ENCODE measurements at places on chromosomes 13 and 19.

DNA sequence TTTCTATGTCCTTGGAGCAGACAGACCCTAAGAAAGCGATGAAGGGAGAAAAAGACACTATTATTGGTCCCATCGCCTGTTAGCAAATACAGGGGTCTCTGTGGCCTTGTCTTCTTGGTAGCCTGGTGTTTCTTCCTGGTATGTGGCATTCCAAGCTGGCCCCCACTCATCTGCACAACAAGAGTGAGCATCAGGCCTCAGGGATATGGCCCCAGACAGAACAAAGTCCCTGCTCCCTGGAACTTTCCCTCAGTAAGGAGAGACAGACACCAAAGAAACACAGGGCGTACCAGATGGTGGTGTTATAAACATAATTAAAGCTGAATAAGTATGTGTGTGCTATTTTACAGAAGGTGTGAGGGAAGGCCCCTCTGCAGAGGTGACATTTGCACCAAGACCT lies 48.2 kb upstream of the KPNA3 start:
- no peak for DNase-seq

- peak; percentile 11 for DNase-seq
These were observed 2.4 kb downstream of the DHX34 start for GRCh38 chr19:47351548-47351947.

GRCh38 chr19:17202249-17202648 lies 12.9 kb upstream of the USE1 start:
- no peak for DNase-seq

DNA sequence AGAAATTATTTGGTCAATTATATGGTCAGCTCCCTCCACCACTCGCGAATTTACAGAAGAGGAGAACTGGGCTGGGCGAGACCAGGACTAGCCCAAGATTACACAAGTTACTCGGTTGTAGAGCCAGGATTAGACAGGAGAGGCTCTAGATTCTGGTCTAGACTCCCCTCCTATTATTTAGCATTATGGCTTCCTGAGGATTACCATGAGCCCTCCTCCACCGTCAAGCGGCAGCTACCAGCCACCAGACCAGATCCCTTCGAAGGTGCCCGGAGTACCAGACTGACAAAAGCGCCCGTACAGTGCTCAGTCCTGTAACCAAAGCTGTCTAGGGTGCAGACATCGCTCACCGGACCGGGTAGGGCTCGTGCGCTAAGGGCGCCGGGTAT lies 497 bp upstream of the MLNR start:
- DNase-seq, result no peak

GRCh38 chr13:23848646-23849141 lies 40.5 kb downstream of the MIPEP start:
- no peak for DNase-seq

GRCh38 chr13:110475117-110475516 lies 86.4 kb downstream of the RAB20 start:
- no peak for DNase-seq

- DNase-seq, result no peak
These were observed 12.6 kb upstream of the ZNF681 start for GRCh38 chr19:23771316-23771715.

DNA sequence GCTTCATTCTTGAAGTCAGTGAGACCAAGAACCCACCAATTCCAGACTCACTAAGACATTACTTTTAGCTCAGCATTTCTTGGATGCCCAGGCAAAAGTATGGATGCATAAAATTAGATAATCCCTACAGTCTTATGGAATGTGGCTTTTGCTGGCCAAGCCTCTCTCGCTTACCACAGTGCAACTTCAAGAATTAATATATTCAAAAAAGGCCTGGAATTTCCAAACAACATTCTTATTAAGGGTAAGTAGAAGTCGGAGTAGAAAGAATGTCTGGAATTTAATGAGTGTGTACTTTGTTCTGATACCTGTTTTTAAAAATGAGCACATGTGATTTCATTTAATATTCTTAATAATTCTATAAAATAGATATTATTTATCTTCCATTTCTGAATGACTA lies 302.4 kb upstream of the TMTC4 start:
- peak; percentile 68 for DNase-seq

DNA sequence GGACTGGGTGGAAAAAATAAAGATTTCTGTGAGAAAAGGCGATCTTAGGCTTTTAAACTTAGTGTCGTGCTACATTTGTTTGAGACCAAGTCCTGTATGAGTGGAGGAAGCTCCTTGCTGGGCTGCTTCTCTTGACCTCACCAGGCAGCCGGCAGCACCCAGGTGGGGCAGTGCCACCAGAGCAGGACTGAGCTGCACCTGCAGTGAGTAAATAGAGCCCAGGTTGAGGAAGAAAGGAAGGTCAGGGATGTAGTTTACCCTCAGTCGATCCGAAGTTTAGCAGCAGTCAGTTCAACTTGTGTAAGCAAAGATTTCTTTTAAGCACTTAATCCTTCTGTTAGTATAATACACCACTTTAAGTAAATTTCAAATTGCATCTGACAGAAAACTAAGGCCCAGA lies 13.6 kb downstream of the HNRNPM start:
- DNase-seq, result no peak

GRCh38 chr19:2474232-2475017 lies 1.5 kb upstream of the GADD45B start:
- DNase-seq, result no peak

DNA sequence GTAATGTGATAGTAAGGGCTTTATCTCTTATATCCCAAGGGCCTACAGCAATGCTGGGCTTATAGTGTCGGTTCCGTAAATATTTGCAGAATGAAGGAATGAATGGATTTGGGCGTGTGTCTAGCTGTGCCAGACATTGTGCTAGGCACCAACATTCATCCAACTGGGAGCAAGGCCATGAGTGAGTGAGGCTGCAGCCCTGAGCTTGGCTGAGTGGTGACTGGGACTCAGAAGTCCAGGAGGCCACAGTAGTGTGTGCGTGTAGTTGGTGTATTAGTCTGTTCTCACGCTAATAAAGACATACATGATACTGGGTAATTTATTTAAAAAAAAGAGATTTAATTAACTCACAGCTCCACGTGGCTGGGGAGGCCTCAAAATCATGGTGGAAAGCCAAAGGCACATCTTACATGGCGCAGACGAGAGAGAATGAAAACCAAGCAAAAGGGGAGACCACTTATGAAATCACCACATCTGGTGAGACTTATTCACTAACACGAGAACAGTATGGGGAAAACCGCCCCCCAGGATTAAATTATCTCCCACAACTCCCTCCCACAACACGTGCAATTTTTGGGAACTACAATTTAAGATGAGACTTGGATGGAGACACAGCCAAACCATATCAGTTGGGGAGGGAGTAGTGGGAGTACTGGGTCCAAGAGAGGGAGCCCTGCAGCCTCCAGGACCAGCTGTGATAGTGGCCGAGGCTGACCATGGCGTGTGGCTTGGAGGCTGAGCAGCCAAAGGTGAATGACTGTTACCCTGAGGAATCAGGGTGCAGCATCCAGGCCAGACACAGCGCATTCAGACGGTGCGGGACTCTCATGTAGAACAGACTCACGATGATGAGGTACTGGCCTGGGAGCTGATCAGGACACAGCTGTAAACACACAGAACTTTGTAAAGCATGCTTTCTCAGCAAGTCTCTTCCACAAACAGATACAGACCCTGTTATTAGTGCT lies 104.6 kb downstream of the TEX26 start:
- no peak for DNase-seq

DNA sequence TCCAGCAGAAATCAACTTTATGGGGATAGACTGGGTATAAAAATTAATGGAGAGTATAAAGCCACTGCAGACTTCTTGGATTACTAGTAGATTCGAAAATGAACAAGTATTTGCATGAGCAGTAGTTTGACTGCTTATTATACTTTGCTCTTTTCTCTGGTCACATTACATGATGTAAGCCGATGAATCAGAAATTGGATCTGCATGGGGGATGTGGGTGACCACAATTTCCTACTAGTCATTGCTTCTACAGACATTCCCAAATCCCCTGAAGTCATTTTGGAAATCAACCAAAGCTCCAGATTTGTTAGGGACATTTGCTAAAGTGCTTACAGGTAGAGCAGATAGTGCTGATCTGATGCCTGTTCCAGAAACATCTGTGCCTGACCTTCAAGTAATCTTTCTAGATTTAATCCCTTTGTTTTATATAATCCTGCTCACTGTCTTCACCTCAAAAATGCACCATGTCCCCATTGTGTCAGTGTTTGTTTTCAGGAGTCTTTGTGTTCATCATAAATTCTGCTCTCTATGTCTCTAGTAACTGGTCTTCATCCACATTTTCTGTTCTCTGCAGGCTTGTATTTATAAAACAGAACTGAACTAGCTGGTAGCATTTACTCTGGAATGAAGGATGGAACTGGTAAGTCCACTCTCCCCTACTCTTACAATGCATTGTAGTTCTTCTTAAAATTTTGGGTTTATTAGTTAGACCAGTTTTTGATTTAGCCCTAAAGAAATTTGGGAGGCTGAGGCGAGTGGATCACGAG lies 201.5 kb upstream of the CSNK1A1L start:
- DNase-seq, result peak; percentile 35

GRCh38 chr13:60352644-60353043 lies 44.4 kb upstream of the TDRD3 start:
- no peak for DNase-seq

- DNase-seq, result no peak
These were observed 31.1 kb downstream of the RB1 start for GRCh38 chr13:48334534-48335127.

- no peak for DNase-seq
These were observed 5.8 kb downstream of the PPP6R1 start for GRCh38 chr19:55252760-55253663.

DNA sequence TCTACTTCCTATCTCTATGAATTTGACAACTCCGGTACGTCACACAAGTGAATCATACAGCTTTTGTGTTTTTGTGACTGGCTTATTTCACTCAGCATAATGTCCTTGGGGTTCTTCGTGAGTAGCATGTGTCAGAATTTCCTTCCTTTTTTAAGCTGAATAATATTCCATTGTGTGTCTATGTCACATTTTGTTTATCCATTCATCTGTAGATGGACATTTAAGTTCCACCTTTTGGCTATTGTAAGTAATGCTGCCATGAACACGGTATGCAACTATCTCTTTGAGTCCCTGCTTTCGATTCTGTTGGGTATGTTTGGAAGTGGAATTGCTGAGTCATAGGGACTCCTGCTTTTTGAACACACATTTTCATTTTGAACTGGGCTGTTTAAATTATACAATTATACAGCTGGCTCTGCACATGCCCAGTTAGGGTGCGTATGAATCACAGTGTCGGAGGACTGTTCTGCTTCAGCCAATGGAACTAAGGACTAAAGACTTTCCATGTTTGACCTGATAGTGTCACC lies 43.0 kb upstream of the C13orf42 start:
- DNase-seq, result no peak

- DNase-seq, result no peak
These were observed 20.8 kb downstream of the MBNL2 start for GRCh38 chr13:97242755-97243497.
